ENCODE measurements at places on chromosomes 2 and 18.

- DNase-seq = no peak
Observed at GRCh38 chr2:128442891-128443302, 124.2 kb upstream of the HS6ST1 start.

DNA sequence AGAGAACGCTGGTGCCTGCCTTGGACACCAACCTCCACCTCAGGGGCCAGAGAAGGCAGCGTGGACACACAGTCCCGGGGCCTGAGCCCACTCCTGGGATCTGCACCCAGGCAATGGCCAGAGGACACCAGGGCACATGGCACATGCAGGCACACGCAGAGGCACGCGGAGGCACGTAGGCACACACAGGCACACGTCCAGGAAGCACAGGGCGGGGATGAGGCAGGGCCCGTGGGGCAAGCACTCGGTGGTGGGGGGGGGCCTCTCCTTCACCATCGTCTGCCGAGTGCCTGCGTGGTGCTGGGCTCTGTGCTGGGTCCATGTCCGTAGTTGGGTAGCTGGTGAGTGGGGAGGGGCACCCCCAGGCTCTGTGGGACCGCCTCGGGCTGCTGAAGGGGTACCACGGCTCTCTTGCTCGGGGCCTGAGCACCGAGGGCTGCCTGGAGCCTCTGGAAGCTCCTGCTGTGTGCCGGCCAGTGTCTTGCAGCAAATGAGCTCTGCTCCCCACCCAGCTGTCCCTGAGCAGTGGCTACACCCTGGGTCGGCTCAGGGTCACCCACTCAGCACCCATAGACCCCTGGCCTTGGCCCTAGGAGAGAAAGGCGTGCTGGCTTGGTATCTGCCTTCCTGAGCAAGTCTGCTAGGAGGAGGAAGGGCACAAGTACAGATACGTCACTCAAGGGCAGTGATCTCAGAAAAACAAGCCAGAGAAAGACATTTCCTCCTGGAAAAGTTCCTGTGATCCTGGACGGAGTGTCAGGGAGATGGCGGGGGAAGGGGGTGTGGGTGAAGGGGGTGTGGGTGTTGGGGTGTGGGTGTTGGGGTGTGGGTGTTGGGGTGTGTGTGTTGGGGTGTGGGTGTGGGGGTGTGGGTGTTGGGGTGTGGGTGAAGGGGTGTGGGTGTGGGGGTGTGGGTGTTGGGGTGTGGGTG, 26.4 kb downstream of the RTP5 start:
- no peak for DNase-seq

DNA sequence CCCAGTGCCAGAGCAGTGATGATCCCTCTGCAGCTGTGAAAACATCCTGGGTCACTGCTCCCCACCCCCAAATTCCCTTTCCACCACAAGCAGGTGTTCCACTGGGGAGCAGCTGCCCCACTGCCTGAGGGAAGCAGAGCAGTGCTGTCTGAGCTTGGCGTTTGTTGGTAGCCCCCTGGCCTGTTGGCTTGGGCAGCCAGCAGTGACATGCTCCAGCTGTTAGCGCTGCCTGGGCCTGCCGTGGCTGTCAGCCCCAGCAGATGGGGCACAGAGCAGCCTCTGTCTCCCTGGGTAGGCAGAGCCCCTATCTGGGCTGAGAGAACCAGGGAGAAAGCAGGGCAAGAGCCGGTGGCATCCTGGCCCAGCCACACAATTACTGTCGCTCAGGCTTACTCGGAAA, 247.7 kb downstream of the GLI2 start:
- no peak for DNase-seq

GRCh38 chr18:62033207-62033606, 140.4 kb upstream of the RNF152 start:
- DNase-seq = no peak

DNA sequence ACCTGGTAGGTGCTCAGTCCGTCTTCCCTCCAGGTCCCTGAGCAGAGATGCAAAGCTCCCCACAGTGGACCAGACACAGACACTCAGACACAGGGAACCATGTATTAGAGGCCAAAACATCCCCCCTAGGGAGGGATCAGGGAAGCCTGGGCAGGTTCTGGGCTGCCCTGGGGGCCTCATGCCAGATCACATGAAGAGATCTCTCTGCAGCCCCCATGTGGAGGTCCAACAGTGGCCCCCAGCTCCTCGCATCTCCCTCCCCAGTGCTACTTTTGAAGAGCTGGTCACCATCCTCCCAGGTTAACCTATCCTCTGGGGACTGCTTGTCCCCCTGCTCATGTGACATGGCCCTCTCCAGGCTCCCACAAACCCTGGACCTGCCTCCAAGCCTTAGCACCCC, 10.5 kb upstream of the TNS1 start:
- DNase-seq = no peak

GRCh38 chr2:230160112-230160660, 59.6 kb downstream of the SP110 start:
- peak; percentile 20 for DNase-seq

GRCh38 chr2:238313289-238313990, 6.9 kb upstream of the TRAF3IP1 start:
- no peak for DNase-seq

DNA sequence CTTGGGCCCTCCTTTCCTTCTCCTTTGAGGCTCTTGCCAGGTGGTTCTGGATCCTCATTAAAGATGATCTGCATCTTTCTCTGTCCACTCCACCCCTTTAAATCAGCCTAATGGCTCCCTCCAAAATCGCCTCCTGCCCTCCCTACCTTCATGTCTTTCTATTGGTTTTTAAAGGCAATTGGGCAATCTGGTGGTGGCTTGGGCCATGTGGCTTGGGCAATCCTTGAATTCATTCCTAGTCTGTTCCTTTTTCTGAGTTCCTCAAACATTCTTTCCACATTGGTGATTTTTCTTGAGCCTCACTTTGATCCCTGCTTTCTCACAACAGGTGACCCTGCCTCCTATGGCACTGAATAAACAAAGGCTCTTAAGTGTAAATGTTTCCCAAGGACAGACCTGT, 266.2 kb upstream of the REV1 start:
- no peak for DNase-seq

GRCh38 chr18:59910967-59911366, 11.2 kb downstream of the PMAIP1 start:
- no peak for DNase-seq

GRCh38 chr2:75595541-75596395, 35.0 kb upstream of the EVA1A start:
- DNase-seq = no peak

DNA sequence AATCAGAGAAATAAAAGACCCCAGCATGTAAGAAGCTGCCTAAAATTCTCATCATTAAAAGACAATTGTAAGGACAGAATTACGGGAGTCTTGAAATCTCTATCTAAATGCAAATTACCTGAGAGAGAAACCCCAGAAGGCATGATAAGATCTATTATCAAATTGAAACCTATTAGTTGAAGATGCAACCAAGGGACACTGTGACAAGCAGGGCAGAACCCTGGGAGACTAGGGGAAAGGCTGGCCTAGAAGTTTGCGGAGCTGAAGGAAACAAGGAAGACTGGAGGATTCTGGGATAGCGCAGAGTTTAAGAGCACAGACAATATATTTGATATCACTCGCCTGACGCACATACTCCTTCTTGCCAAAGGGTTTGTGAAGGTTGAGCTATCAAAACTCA, 319.5 kb upstream of the CHAC2 start:
- no peak for DNase-seq

DNA sequence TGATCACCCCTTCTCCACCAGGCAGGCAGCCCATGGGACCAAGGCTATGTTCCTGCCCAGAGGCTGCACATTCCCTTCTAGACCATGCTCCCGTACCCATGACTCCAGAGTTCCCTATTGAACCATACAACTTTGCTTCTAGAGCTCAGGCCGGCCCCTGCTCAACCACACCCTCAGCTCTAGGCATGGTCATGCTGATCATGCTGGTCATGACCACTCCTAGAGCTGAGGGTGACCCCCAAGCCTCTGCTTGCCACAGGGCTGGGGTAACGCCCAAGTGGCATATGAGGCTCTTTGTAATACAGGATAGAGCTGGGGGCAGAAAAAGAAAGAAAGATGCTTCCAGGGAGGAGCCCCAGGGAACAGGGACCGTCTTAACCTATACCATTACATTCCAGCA, 301.8 kb downstream of the SP3 start:
- no peak for DNase-seq

GRCh38 chr2:86809481-86810121, 18.9 kb upstream of the CD8A start:
- DNase-seq = no peak

Measured in stimulated activated CD8-positive, alpha-beta memory T cell treated with anti-CD3 and anti-CD28 coated beads, Interleukin-12 subunit alpha, Interleukin-12 subunit beta, amount 100 ng/mL, for 1 hour (primary cell).